Spinal cord (tissue), 10 donors: ENCODE measurements at places on chromosomes 13 and 19.

GRCh38 chr13:97522243-97522642 is 88.3 kb downstream of the RAP2A start:
- DNase-seq = no peak

- no peak for DNase-seq
These were observed 29.2 kb upstream of the GARRE1 start for GRCh38 chr19:34224996-34225658.

- no peak for DNase-seq
These were observed 3.4 kb upstream of the JUND start for GRCh38 chr19:18284712-18285360.

DNA sequence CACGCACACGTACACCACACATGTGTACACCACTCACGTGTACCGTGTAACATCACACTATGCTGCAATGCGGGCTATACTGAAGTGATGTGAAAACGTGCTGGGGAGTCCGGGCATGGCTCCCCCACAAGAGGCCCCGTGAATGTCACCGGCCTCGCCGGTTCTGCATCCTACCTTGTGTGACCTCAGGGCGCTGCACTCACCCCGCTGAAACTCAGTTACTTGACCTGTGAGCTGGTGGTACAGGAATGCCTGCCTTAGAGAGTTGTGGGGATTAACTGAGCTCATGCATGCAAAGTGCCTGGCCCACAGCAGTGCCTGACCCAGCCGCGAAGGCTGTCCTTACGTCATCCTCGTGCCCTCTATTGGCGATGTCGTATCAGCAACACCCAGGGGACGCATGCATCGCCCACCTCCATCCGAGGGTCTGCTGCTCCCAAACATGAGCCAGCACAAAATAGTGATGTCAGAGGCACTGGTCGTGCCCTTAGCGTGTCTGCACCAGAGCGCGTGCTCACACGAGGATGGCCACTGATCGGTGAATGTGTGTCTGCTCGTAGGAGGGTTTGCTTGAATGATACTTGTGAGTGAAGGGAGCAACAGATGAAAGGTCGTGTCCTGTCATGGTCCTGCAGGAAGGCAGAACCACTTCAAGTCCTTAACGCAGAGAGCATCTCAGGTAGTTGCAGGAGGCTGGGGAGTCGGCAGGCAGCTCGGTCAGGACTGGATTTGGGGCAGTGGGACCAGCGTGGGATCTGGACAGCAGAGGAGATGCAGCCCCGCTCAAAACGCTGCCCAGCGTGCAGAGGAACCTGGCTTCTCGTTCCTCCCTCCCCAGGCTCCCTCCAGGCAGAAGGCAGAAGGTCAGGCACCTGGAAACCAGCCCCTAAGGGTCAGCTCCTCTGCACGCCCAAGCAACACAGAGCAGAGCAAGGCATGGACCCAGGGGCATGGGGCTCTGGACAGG is 126.2 kb upstream of the SPACA7 start:
- DNase-seq = no peak

DNA sequence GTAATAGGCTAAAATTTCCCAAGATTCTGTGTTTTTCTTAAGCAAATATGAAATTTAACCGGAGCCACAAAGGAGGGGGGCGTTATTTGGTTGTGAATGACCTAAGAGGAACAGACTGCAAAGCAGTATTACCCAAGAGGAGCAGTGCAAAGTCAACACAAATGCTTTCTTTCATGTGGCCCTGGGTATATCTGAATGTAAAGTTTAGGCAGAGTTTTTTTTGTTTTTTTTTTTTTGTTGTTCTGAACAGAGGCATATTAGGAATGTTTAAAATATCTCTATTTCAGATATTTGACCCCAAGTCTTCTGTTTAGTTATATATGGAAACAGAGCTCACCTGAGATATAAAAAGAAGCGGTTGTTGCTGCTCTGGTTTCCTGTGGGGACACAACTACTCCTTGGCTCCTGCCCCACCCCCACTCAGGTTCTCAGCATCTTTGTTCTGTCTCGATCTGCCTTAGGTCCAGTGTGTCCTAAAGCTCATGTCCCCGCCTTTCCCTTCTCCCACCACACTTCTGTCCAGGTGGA is 220.7 kb downstream of the RFC3 start:
- no peak for DNase-seq

GRCh38 chr19:9644472-9644871 is 23.4 kb upstream of the ZNF561 start:
- peak; percentile 4 for DNase-seq

DNA sequence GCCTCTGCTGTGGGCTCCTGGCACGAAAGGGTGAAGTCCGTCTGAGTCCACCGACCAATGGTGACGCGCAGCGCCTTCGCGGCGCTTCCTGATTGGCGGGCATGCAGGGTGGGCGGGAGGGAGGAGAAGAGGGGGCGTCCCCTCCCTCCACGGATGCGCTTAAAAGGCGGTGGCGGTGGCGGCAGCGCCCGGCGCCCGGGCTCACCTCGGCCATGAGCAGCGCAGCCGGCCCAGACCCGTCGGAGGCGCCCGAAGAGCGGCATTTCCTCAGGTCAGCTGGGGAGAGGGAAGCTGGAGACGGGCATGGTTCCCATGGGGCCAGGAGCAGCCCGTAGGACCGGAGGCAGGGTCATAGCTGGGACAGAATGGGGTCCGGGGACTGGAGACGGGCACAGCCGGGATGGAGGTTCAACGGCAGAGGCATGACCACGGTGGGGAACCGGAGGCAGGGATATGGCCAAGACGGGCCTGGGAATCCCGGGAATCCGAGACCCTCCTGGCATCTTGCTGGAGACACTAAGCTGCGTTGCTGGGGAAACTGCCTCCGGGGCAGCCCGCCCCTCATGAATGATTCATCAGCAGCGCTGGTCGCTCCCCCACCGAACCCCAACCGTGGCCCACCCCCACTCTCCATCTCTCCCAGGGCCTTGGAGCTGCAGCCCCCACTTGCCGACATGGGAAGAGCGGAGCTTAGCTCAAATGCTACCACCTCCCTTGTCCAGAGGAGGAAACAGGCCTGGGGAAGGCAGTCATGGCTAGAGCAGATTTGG is at the start of gene YJEFN3:
YJEFN3 (plus strand) TSS at position 191 of the 770 bp plus-strand sequence; CDS start at position 213, 22 bp downstream.
- no peak for DNase-seq

GRCh38 chr13:113029487-113030258 is 60.7 kb downstream of the MCF2L start:
- no peak for DNase-seq

GRCh38 chr13:44627441-44627840 is 51.3 kb upstream of the TSC22D1 start:
- DNase-seq = no peak

- DNase-seq = no peak
These were observed 959 bp upstream of the IGFL3 start for GRCh38 chr19:46125447-46125846.

GRCh38 chr19:50327013-50327412 is 2.2 kb downstream of the KCNC3 start:
- DNase-seq = no peak

GRCh38 chr13:44815623-44816022 is 173.6 kb downstream of the NUFIP1 start:
- no peak for DNase-seq

DNA sequence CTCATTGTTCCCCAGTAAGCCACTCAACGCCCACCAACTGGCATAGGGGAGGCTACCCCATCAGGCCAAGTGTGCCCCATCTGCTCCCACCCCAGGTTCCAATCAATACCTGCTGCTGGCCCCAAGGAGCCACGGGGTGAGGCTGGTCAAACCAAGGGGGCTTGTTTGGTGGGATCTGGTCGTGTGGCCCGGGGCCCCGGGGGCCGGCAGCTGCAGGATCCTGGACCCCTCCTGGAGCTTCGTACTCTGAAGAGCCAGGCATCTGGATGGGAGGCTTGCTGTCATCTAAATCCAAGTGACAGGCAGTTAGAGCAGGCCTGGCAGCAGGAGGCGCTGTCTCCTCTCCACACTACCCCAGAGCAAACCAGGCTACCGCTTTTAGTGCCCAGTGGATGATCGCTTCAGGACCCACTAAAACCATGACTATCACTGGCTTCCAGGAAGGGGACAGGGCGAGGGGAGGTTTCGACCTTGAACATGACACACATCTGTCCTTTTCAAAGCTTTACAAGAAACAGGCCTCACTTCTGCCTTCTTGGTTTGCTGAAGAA is 14.2 kb downstream of the CHERP start:
- no peak for DNase-seq

DNA sequence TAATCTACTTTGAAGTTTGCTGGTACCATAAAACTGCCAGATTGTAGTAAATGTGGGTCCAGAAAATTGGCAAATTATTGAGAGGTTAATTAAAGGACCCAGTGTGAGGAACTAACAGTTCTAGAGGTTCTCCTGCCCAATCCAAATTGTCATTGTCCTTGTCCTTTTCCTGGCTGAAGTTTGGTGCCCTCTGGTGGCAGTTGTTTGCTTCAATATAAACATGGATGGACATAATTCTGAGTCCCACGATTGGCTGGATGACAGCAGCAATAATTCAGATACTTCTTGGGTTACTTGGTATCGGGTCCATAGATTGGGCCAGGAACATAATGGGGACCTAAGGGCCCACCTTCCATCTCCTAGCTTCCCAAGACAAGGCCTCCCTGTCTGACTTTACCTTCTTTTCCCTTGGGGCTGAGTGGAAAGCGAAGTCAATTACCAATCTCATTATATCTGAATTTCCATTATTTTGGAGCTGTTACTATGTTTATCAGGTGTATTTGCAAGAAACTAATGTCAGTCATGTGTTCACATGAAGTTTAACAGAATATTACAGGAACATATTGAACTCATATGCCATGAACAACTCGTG is 33.8 kb upstream of the GARRE1 start:
- no peak for DNase-seq

DNA sequence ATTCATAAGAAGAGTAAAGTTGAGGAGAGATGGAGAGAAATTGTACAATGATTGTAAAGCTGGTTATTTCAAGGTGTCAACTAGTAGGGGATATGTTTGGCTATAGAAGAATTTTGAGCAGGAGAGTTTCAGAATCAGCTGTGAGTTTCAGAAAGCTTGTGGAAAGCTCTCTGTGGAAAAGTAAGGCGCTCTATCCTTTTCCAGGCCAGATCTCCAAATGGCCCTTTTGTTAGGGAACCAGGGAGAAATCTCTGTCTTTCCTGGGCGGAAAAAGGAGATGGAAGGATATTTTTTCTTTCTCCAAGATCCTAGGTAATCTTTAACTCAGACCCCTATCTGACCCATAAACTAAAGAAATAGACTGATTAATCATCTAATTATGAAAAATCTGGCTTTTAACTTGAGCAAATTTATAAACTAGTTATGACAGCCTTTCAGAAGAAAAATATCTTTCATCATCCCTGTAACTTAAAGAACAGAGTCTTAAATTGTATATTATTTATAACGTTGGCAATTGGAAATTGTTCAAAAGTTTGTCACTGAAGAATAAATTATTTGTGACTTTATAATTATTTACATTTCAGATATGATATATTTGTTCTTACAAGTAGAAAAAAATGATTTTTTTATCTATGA is 34.5 kb downstream of the SPRY2 start:
- DNase-seq = no peak

DNA sequence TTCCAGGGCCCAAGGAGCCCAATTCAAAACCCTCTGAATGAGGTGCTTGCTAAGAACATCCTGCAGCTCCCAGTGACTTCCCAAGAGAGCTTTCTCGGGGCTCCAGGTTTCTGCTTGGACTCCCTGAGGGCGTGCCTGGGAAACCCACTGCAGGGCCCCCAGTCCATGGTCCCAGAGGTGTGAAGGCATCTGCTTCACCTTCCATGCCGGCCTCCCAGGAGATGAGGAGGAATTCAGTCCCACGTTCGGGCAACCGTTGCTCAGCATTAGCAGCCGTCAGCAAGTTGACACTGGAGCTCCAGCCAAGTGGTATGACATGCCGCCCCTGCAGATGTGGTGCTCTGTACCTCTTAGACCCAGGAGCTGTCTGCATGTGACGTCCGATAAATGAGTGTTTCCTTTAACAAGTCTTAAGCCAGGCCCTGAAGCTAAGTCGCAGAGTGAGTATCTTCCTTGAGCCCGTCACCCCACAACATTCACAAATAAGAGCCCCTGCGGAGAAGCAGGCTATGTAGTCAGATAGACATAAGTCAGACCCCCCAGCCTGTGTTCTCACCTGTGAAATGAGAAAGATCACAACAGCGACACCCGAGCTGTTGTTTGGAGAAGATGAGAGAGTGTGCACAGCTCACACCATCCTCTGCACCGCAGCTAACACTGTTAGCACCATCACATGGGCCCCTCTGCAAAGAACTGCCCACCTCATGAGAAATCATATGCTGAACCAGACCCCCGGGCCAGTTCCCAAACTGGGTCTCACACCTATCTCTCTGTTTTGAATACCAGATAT is 150.3 kb downstream of the KATNAL1 start:
- DNase-seq = no peak

DNA sequence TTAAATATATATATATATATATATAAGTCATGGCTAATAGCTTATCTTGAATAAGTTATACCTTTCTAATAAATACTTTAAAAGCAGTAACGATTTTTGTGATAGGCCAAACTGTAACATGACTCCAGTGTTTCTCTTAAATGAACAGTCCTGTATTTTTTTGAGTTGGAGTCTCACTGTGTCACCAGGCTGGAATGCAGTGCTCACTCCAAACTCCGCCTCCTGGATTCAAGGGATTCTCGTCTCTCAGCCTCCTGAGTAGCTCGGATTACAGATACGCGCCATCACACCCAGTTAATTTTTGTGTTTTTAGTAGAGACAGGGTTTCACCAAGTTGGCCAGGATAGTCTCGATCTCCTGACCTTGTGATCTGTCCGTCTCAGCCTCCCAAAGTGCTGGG is 814.2 kb upstream of the SLITRK5 start:
- DNase-seq = no peak

- DNase-seq = no peak
These were observed 12.4 kb upstream of the TPP2 start for GRCh38 chr13:102584434-102584833.

- no peak for DNase-seq
These were observed 2.3 kb downstream of the TULP2 start for GRCh38 chr19:48896191-48896720.

DNA sequence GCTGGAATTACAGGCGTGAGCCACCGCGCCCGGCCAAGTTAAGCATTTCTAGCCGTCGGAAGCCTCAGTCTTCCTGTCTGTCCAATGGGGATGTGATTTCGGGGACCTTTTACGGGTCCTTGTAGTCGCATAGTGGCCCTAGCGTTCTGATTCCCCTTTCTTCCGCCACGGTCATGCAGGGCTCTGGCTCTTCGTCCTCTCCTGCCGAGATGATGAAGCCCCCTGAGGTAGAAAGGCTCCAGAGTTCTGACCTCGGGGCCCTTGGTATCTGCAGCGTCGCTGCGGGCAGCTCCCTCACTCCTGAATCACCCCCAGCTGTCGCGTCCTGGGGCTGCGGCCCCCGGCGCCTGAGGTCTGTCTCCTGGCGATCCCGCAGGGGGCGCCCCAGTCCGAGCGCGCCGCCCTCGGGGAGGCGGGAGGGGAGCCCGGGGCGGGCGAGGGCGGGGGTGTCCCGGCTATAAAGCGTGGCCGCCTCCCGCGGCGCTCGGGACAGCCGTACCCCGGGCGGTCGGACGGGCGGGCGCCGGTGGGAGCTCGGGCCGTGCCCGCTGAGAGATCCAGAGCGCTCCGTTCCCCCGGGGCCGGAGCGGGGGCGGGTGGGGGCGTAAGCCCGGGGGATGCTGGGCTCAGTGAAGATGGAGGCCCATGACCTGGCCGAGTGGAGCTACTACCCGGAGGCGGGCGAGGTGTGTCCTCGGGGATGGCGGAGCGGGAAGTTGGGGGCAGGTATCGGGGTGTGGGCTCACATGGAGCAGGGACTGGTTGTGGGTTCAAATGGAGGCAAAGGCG is at the start of gene FOXA3:
FOXA3 (plus strand) TSS at position 487 of the 789 bp plus-strand sequence; CDS start at position 618, 131 bp downstream.
- no peak for DNase-seq

GRCh38 chr13:94933230-94933751 is 220.9 kb upstream of the SOX21 start:
- DNase-seq = no peak
